Calu3 (cell line): ENCODE measurements at places on chromosomes 4 and X. TPM values are rescaled to one million over a fixed set of nuclear protein-coding genes. Genes with fewer than 3 reads are reported as not detected.

Gene CSN3
- total RNA-seq: 911 and 1,246 TPM in 2 replicates

Gene GRSF1
- total RNA-seq: 63.0 and 68.7 TPM in 2 replicates

Gene MSL3
- 24.0 and 30.7 TPM in 2 replicates for total RNA-seq

Gene BCAP31
- 371 and 407 TPM in 2 replicates for total RNA-seq

Gene RTL5
- 0.07 and 0.22 TPM in 2 replicates for total RNA-seq

Gene VEGFD
- total RNA-seq: 0.97 and 1.6 TPM in 2 replicates

DNA sequence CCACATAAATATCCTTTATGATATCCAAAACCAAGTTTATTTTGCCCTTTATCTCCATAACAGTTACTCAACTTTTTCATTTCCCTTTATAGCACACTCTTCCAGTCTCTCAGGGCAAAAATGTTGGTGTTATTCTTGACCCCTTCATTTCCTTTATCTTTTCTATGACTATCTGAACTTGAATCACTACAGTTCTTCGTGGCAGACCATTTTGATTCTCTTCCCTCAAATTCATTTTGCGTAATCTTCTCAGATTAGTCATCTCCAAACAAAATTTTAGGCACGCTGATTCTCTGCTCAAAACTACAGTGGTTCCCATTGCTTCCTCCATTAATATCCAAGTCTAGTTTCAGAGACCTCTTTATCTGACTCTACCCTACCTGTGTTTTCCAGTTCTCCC is 26.1 kb downstream of the RUFY3 start:
- no peak for DNase-seq

DNA sequence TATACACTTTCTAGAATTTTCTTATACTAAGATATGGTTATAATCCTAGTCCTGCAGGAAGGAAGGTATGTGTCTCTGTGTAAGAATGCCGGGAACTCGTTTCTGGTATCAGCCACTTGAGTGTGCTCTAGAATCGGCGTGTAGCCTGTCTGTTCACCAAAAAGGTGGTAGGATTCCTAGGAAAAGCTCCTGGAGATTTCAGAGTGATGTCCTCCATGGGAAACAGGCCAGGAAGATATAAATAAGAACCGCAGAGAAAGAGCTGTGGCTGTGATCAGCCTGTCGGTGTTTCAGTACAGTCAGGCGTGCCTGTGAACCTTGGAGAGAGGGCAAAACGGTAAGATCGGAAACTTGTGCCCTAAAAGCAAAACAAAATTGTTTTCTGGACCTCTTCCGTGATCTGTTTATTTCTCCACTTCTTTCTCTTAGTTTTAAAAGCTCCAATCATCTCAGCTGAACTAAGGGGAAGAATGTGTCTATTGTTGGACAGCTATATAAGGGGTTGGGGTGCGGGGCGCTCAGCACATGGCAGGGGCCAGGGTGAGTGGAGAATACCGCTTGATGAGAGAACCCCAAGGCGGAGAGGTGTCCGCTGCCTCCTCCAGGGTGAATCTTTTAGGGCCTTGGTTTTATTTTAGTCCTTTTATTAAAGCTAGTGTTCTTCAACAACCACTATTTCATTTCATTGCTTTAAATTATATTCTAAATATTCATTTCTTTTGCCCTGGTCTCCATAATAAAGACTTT is 303.8 kb upstream of the TENM3 start:
- DNase-seq: no peak

DNA sequence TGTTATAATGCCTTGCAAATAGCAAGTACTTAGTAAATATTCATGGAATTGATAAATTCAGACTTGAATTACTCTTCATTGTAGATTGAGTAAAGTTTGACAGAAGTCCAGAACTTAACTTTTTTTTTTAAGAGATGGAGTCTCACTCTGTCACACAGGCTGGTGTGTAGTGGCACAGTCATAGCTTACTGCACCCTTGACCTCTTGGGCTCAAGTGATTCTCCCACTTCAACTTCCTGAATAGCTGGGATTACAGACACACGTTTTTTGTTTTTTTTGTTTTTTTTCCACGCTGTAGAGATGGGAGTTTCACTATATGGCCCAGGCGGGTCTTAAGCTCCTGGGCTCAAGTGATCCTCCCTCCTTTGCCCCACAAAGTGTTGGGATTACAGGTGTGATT is 32.1 kb downstream of the UBE2K start:
- DNase-seq: no peak

DNA sequence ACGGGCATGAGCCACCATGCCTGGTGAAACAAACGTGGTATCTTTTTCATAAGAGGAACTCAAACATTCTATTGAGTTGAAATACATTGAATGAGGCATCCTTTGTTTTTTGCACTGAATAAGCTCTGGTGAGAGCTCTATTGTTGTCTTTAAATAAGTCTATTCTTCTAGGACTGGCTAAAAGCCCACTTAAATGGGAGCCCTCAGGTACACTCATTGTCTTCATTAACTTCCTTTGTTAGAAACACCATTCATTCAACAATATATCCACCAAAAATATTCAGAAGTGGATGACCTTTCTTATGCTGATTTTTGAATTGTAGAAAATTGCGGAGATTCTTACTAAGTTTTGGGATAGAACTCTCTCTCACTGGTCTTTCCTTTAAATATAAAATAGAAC is 568.0 kb downstream of the IL1RAPL1 start:
- DNase-seq: no peak
